GM13977 (cell line): ENCODE measurements at places on chromosomes 11 and 22.
A peak's percentile ranks its signal among the peaks of the same experiment; 100 is the strongest.

- DNase-seq, result no peak
Measured at GRCh38 chr22:38704654-38705234, 1.0 kb upstream of the GTPBP1 start.

- DNase-seq, result no peak
Measured at GRCh38 chr11:116231543-116231942, 541.2 kb downstream of the BUD13 start.

GRCh38 chr11:125082611-125083311, 19.7 kb downstream of the SLC37A2 start:
- DNase-seq, result no peak

DNA sequence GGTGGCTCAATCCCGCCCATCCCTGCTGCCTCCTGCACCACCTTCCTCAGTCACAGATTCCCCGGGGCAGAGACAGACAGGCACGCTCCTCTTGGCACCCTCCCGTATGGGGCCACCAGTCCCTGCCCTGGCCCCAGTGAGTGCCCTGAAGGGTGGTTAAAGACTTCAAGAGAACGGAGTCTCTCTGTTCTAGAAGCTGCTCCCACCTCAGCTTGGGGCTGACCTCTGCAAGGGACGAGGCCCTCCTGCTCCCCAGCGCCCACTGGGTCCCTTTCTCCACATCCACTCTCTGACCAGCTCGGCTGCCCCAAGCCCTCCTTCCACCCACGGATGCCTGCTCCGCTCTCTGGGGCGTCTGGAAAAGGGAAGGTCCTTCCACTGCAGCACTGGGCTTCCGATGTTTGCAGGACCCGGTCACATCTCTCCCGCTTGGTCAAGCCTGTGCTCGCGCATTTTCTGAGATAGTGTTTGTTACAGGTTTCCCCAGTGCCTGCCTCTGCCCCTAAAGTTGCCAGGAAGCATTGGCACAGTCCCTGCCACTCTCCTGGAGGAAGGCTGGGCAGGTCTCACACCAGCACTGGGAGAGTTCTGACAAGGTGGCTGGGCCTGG, 1487.9 kb downstream of the TBC1D22A start:
- no peak for DNase-seq

GRCh38 chr22:35384527-35384926, 3.6 kb downstream of the HMOX1 start:
- no peak for DNase-seq

GRCh38 chr11:57233702-57234101, 3.3 kb downstream of the APLNR start:
- no peak for DNase-seq

- DNase-seq, result no peak
Measured at GRCh38 chr11:35593143-35593542, 25.1 kb upstream of the FJX1 start.

GRCh38 chr11:132943706-132944568, 588.4 kb downstream of the OPCML start:
- DNase-seq, result no peak

DNA sequence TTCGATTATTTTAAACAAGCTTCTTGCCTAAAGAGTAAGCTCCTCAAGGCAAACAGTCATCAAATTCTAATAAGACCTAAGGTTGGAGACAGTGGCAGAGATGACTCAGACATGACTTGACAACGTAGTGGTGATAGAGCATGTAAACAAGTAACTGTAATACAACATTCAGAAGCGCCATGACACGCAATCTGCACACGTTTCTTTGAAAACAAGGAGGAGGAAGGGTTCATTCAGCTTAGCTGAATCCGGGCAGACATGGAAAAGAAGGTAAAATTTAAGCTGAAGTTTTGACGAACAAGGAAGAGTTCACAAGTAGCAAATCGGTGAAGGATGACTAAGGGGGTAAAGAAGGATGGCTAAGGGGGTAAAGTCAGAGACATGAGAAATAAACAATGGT, 152.4 kb upstream of the ZC3H12C start:
- no peak for DNase-seq

DNA sequence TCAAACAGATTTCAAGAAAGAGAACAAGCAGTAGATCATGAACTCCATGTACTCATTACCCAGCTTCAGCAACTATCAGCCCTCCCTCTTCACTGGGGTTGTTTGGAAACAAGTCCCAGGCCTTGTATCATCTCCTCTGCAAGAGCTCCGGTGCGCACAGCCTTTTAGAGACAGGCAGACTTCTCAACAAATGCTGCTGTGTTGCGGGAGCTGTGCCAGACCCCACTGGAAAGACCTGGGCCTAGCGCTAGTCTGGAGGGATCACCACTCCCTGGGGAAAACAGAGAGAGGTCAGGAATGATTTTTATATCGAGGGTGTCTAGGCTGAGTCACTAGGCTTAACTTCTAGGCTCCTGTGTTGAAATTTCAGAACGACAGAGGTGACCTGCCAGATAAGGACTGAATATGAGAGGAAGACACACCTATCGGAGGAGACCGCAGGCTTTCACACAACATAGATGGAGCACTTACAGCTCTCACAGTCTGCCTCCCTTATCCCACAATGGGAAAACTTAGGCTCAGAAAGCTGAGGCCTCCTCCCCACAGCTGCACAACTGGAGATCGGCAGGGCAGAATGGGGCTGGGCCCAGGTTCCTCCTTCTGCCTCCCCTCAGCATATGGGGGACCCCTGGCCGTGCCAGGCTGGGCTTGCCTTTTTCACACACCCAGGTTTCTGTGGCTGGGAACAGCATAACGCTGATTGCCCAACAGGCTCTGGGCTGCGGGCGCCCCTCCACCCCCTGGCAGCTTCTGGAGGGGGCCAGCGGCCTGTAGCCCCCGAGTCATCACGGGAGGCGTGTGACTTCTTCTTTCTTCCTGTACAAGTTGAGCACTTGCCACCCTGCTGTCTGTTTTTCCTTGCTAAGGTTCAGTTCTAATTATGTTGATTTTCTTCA, 86.0 kb downstream of the PKNOX2 start:
- no peak for DNase-seq

GRCh38 chr11:95229993-95230809, 801 bp downstream of the SESN3 start:
- no peak for DNase-seq

DNA sequence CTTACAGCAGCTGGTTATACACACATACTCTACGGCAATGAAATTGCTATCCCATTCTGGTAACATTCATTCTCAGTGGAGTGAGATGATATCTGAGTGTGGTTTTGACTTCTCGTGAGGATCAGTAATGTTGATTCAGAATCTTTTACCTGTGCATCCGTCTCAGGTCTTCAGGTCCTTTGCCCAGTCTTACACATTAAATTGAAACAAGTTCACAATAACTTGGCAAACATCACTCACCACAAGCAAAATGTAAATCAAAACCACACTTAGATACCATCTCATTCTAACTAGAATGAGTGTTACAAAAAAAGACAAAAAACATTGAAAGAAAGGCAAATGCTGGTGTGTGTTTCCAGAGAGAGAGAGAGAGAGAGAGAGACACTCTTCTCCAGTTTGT, 14.0 kb downstream of the RGL4 start:
- DNase-seq, result no peak

- no peak for DNase-seq
Measured at GRCh38 chr22:23399367-23400285, 180.5 kb downstream of the IGLL1 start.

DNA sequence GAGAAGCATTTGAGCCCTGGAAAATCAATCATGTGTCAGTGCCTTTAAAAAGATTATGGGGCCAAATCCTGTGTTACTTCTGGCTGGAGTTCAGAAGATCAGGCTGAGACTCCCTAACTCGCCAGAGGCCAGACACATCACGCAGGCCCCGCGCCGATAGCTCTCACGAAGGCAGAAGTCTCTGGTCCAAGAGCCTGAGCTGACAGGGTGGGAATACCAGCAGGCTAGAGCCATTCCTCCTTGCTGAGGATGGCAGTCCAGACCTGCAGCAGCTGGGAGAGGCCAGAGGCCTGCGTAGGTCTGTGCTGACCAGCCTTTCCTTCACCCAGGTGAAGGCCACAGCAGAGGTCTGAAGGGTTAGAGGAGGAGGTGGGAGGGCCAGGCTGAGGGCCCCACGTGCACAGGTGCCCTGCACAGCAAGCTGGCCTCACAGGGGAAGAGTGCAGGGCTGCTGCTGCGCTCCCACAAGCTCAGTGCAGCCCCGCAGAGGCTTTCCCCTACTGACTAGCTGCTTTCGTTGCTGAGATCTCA, 52.9 kb downstream of the ST14 start:
- peak; percentile 39 for DNase-seq

- no peak for DNase-seq
Measured at GRCh38 chr11:31651208-31651607, 141.6 kb downstream of the ELP4 start.

GRCh38 chr11:95524314-95525036, 265.1 kb downstream of the FAM76B start:
- DNase-seq, result no peak

GRCh38 chr11:119491753-119492510, 69.0 kb upstream of the THY1 start:
- no peak for DNase-seq

GRCh38 chr22:18970948-18971315, 34.8 kb upstream of the PRODH start:
- no peak for DNase-seq

DNA sequence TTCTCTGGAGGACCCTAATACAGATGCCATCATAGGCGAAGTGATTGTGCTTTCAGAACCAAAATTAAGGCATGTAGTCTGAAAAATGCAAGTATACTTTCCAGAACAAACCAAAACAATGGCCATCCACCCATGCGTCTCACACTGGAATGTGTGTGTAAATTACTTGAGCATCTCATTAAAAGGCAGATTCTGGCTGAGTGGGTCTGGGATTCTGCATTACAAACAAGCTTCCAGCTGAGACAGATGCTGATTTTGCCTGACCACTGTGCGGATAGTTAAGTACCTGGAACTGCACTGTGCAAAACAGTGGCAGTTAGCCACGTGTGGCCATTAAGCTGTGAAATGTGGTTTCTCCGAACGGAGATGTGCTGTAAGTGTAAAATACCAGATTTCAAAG, 26.2 kb downstream of the RRP7A start:
- DNase-seq, result no peak

GRCh38 chr11:69060806-69061712, 12.3 kb downstream of the TPCN2 start:
- no peak for DNase-seq

GRCh38 chr11:47863898-47864430, 15.8 kb upstream of the NUP160 start:
- no peak for DNase-seq

DNA sequence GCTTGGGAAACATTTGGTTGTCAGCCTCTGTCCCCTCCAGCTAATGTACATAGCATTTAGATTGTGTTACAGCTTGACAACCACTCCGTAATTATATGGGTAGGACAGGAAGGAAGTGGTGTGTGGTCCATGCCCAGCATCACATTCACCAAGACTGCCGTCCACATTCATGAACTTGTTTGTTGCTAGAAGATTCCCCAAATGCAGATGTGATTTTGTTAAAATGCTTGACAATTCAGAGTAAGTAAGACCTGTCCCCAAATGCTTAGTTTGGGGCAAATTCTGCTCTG, 1482.7 kb downstream of the TBC1D22A start:
- no peak for DNase-seq

DNA sequence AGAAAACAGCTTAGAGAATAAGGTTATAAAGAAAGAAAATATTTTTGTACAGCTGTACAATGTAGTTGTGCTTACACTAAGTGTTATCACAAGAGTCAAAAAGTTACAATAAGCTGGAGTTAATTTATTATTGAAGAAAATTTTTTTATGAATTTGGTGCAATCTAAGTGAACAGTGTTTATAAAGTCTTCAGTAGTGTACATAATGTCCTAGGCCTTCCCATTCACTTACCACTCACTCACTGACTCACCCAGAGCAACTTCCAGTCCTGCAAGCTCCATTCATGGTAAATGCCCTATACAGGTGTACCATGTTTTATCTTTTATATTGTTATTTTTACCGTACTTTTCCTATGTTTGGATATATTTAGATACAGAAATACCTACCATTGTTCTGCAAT, 34.7 kb downstream of the GDPD4 start:
- DNase-seq, result no peak

DNA sequence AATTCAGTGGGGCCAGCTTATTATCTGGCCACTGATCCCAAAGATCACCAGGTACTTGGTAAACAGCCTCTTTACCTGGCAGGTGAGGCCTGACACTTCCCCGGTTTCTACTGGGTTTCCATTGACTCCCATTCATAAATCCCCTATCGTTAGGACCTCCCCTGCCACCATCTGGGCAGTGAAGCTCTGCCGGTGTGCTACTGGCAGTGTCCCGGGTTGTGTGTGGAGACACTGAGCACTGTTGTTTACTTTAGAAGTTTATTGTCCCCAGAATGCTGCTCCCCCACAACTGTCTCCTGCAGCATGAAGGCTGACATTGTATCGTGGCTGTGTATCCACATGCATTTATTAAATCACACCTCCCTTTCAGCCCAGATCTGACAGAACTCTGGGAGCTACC, 142.7 kb downstream of the WNT7B start:
- no peak for DNase-seq

GRCh38 chr11:95515371-95515770, 274.2 kb downstream of the FAM76B start:
- DNase-seq, result no peak

GRCh38 chr11:12045914-12046635, 37.6 kb upstream of the DKK3 start:
- DNase-seq, result no peak

DNA sequence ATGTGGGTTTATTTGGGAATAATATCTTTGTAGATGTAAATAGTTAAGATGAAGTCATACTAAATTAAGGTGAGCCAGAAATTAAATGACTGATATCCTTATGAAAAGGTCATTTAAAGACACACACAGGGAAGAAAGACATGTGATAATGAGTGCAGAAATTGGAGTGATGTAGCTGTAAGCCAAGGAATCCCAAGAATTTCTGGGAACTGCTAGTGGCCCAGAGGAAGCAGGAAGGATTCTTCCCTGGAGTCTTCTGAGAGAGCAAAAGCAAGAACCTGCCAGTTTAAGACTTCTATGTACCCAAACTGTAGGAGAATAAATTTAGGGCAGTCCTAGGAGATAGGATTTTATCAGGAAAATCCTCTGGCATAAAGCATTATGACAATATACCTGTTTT, 66.9 kb downstream of the LRRC4C start:
- DNase-seq, result no peak

DNA sequence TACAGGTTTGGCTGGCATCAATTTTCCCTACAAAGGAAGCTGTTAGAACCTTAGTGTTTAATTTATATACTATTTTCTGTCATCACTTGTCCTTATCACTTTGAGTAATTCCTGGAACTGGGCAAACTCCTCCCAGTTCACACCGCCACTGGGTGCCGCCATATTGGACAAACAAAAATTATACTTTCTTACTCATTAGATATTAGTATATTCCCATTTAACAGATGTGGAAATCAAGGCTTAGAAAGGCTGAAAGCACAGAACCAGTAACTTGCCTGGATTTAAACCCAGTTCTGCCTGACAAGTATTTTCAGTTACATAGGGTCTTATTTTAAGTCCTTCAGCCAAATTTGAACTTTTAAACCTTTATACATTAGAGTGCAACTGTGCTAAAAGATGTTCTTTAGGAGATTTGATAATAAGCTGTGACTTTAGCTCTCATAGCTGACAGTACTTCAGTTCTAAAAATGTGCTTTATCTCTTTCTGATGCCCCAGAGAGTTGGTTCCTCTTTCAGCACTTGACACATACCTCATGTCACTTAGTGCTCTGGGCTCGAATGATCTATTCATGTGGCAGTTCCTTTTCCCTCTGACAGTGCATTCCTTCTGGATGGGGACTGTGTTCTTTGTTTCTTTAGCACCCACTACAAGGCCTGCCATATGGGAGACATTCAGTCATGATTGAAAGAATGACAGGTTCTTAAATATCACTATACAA, 25.4 kb downstream of the COA4 start:
- no peak for DNase-seq

GRCh38 chr11:37280200-37280599, 682.2 kb upstream of the RAG2 start:
- no peak for DNase-seq
